Small intestine (tissue), 16 donors: ENCODE measurements at places on chromosomes 7 and 10.

DNA sequence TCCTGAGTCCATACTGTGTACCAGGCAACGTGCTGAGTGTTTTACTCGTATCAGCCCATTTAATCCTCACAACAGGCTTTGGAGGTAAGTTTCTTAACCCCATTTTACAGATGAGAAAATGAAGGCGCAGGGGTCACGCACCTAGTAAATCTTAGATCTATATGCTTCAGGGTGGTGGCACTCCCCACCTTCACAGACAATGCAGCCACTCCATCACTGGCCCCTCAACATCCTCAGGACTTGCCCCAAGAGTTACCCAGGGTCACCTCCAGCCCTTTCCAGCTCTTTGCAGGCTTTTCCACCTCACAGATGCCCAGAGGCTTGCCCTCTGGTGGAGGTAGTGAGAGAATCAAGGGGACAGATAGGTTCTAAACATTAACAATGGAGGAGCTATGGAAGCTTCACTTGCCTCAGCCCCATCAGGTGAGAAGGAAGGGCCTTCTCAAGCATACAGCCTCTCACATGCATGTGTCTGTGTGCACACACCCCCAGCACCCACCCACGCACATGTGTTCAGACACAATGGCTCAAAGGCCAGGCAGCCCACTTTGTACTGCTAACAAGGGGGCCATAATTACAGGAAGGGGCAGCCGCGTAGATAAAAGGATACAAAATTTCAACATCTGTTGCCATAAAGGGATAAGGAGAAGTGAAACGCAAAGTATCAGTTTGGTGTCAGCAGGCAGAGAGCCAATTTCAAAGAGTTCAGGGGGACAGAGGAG is 29.1 kb downstream of the DPCD start:
- no peak for DNase-seq

GRCh38 chr7:22477876-22478450 is 22.0 kb downstream of the STEAP1B start:
- no peak for DNase-seq

DNA sequence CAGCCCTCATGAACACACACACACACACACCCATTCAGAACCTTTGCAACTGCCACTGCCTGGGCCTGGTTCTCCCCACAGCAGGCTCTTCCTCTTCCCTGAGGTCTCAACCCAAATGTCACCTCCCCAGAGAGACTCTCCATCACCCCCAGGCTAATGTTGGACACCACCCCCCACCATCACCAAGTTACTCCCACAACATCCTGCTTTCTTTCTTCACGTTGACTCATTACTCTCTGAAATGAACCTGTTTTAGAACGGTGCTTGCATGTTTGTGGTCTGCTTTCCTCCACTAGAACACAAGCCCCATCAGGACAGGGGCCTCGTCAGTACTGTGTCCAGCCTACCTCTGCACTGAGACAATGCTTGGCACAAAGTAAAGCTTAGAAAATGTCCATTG is 16.0 kb downstream of the AFAP1L2 start:
- no peak for DNase-seq

DNA sequence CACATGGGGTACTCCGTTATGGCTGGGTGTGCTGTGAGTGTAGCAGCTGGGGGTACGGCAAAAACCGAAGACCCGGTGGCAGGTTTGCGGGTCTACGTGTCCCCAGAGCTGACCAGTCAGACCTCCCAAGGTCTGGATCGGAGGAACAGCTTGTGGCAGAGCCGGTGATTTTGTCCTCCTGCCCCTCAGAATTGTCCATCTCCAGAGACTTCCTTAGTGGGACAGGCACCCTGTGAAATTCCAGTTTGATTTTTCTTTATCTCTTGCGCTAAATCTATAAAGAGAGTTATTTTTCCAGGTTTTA is 1.0 kb downstream of the EIF3B start:
- no peak for DNase-seq

GRCh38 chr10:76297780-76298281 is 866.4 kb downstream of the LRMDA start:
- DNase-seq = peak; percentile 72
